ENCODE measurements at places on chromosomes 1 and 21.

- DNase-seq = no peak
Observed at GRCh38 chr1:47679826-47680225, 242.0 kb downstream of the FOXD2 start.

GRCh38 chr1:27427329-27427728 lies 34.9 kb downstream of the GPR3 start:
- no peak for DNase-seq

DNA sequence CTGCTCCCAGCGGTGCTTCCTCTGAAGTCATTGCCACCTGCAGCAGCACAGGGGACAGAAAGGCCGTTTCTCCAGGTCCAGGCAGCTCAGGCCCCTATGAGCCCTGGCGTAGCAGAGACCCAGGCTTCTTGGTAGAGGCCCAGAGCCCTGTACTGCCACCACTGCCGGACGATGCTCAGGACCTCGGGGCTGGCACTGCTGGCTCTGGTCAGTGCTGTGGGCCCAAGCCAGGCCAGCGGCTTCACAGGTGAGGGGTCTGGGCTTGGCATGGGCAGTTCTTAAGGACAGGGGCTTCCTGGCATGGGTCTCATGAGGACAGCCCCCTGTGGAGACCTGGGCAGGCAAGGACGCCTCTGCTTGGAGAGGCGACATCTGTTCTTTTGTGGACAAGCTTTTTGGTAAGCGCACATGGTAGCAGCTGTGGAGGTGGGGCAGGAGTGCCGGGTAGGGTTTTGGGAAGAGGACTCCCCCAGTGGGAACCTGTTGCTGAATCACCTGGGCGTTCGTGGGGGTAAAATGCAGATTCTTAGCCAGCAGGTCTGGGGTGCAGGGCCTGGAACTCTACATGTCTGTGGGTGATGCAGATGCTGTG lies at the start of gene UMODL1:
Gene UMODL1, plus strand, starts transcription at position 172 of the 592 bp plus-strand sequence. Its CDS starts 0 bp downstream, at position 172.
- DNase-seq = no peak

DNA sequence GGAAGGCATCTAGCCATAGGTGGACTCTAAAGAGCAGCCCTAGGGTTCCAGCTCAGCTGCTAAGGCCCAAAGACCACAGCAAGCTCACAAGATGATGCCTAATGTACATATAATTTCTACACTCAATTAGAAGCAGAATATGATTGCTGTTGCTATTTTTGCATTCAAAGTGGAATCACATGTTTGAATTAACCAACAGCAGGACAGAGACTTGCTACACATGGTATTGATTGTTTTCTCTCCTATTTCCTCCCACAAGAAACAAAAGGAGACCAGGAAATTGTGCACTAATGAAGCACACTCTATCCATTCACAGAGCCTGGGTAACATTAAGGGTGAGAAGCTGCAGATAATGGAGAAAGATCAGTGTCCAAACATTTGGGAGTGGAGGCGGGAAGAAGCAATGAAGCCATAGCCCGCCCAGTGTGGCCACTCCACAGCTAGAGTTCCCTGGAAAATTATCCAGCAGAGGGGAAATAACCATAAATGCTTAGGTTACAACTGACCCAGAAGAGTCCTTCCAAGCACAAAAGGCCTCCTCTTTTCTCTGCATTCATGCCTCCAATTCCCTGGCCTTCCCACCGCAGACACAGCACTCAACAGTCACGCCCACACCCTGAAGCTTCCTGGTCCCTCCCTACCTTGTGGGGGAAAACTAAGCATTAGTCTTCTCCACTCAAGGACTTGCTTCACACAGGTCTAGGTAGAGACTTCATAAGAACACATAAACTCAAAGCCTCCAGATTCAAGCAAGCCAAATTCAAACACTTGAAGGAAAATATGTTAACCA lies 7.5 kb downstream of the CNN3 start:
- no peak for DNase-seq

DNA sequence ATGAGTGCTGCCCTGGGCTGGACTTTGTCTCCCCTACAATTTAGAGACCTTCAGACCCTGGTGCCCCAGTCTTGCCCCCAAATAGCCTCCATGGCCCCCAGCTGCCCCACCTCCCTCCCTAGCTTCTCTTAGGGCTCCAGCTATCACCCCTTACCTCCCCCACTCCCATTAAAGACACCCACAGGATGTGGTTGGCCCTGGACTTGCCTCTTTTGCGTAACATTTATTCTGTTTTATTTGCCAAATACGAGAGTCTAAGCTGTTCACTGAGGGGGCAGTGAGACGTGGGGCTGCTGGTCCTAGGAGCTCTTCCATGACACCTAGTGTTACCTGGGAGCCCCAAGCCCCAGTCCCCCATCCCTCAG lies 4.5 kb downstream of the ZC3H12A start:
- DNase-seq = no peak

Measured in stimulated activated CD4-positive, alpha-beta T cell treated with anti-CD3 and anti-CD28 coated beads, Interleukin-15, amount 100 ng/mL, for 1 hour (primary cell).